HFFc6 (cell line): ENCODE measurements at places on chromosomes 12 and 14. TPM values are rescaled to one million over a fixed set of nuclear protein-coding genes. Genes with fewer than 3 reads are reported as not detected.

GRCh38 chr12:68828672-68829068 lies 20.7 kb downstream of the MDM2 start:
- H3K4me1 ChIP-seq: peaks cover 56% of the 10 kb centered on the region
- peaks cover 45% of the 10 kb centered on the region for H3K36me3 ChIP-seq
- no peak overlapping the region; the same call in 1 of the 2 replicates for H3K4me3 ChIP-seq
- H3K27me3 ChIP-seq: peaks cover 17% of the 10 kb centered on the region

DNA sequence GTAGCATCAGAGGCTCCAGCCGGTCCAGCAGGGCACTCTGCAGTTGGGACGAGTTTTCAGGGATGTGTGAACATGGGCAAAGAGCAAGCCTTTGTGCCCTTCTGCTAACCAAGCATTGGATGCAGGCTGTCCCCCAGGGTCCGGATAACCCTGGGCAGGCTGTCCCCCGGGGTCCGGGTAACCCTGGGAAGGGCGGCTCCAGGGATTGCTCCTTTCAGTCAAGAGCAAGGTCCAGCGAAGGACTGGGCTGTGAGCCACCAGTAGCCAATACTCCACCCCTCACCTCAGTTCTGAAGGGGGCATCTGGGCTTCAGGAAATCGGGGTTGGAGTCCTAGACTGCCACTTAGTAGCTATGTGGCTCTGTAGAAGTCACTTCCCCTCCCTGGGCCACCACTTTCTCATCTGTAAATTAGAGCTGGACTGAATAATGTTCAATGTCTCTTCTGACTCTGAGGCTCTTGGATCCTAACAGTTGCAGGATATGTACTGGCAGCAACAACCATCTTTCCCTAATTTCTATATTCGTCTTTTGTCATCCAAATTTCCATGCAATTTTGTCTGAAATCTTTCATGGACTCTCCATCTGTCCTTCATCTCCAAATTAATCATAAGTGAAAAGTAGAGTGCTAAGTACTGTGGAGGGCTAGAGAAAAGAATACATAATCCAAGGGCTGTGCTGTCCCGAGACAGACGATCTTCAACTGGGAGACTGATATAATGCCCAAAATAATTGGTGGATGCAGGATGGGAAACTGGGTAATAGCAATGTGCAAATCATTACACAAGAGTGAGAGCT lies 137.4 kb upstream of the NTF3 start:
- DNase-seq: no peak
- no peaks in the 10 kb centered on the region for H3K36me3 ChIP-seq
- H3K27me3 ChIP-seq: peaks cover 5% of the 10 kb centered on the region
- no peak overlapping the region for H3K27ac ChIP-seq
- H3K4me1 ChIP-seq: peaks cover 7% of the 10 kb centered on the region

- peaks cover 89% of the 10 kb centered on the region for H3K36me3 ChIP-seq
- no peaks in the 10 kb centered on the region; the same call in 1 of the 2 replicates for H3K27me3 ChIP-seq
- peaks cover 99% of the 10 kb centered on the region for H3K4me1 ChIP-seq
- DNase-seq: peak; percentile 95
- peak overlapping the region; percentile 82 for H3K4me3 ChIP-seq
- peak overlapping the region; percentile 92 for H3K27ac ChIP-seq
Measured at GRCh38 chr12:105226219-105226618, 9.8 kb downstream of the APPL2 start.

- peaks cover 5% of the 10 kb centered on the region; the same call in 1 of the 2 replicates for H3K36me3 ChIP-seq
- no peaks in the 10 kb centered on the region for H3K27me3 ChIP-seq
- H3K4me3 ChIP-seq: no peak overlapping the region
- H3K27ac ChIP-seq: no peak overlapping the region
Measured at GRCh38 chr14:21734457-21735074, 60.9 kb upstream of the OR4E1 start.

DNA sequence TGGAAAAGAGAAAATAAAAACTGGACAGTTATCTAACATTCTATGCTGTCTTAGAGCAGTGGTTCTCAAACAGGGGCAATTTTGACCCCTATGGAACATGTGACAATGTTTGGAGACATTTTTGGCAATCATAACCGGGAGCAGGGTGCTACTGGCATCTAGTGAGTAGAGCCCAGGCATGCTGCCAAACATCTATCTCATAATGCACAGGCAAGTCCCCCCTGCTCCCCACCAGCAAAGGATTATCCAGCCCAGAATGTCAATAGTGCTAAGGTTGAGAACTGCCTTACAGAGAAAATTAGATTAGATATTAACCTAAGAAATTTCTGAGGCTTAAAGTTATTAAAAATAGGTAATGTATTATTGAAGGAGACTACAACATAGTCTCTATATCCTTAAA lies 22.9 kb upstream of the CATSPERB start:
- no peaks in the 10 kb centered on the region for H3K36me3 ChIP-seq
- H3K4me1 ChIP-seq: no peaks in the 10 kb centered on the region
- no peak for DNase-seq
- H3K4me3 ChIP-seq: no peak overlapping the region

- no peak overlapping the region for H3K27ac ChIP-seq
- H3K4me3 ChIP-seq: no peak overlapping the region
- no peaks in the 10 kb centered on the region for H3K4me1 ChIP-seq
- peaks cover 11% of the 10 kb centered on the region; the same call in 1 of the 2 replicates for H3K27me3 ChIP-seq
Measured at GRCh38 chr14:65959563-65960024, 526.6 kb upstream of the CCDC196 start.

- H3K27me3 ChIP-seq: peaks cover 1% of the 10 kb centered on the region
- no peaks in the 10 kb centered on the region; the same call in 1 of the 2 replicates for H3K4me1 ChIP-seq
- no peak overlapping the region for H3K4me3 ChIP-seq
- no peaks in the 10 kb centered on the region for H3K36me3 ChIP-seq
- no peak for DNase-seq
Measured at GRCh38 chr12:109770104-109770860, 56.7 kb downstream of the FAM222A start.

DNA sequence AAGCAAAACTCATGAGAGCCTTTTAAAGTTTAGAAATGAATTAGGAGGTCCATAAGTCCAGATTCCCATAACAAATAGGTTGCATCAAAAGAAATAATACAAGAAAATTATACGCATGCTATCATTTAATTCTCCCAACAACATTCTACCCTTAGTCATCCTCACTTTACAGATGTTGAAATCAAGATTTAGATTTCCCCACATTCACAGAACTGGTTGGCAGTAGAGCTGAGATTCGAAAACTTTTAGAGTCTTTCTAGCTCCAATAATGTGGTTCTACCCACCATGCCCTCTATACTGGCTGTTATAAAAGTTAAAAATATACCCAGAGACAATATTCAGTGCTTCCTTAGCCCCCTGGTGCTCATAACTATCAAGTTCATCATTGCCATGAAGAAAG lies 56.6 kb upstream of the METAP2 start:
- H3K4me1 ChIP-seq: peaks cover 17% of the 10 kb centered on the region
- DNase-seq: no peak
- H3K36me3 ChIP-seq: no peaks in the 10 kb centered on the region
- no peak overlapping the region for H3K4me3 ChIP-seq
- H3K27ac ChIP-seq: no peak overlapping the region

GRCh38 chr12:42420395-42420794 lies 94.4 kb downstream of the PPHLN1 start:
- DNase-seq: no peak
- no peak overlapping the region for H3K27ac ChIP-seq
- H3K4me1 ChIP-seq: peaks cover 24% of the 10 kb centered on the region
- H3K27me3 ChIP-seq: no peaks in the 10 kb centered on the region; the same call in 1 of the 2 replicates

DNA sequence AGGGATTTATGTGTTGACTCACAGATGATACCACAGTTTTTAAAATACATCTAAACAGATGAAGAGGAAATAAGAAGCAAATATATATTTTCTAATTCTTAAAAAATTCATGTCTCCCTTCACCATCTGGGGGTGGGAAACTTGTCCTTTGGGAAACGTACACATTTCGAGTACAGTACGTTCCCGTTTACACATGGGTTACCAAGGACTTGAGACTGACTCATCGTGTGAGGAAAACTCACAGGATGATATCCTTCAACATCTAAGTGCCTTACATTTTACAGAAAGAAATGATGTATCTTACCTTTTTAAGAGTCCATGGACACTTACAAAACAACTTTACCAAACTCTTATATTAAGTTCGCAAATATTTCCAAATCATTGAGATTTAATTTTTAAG lies 16.0 kb upstream of the FBLN5 start:
- H3K36me3 ChIP-seq: peaks cover 3% of the 10 kb centered on the region; the same call in 1 of the 2 replicates
- no peak overlapping the region for H3K27ac ChIP-seq
- peaks cover 2% of the 10 kb centered on the region; the same call in 1 of the 2 replicates for H3K27me3 ChIP-seq
- H3K4me3 ChIP-seq: no peak overlapping the region
- no peak for DNase-seq

ZC2HC1C gene
- total RNA-seq: 0.51 to 1.3 TPM (median 0.62 TPM) in 3 replicates

RDH12 gene
- not detected in 2 replicates for total RNA-seq

C12orf54 gene
- total RNA-seq: not detected in 3 replicates

SYCP3 gene
- total RNA-seq: not detected in 2 replicates

NINJ2 gene
- total RNA-seq: not detected in 3 replicates

SLC41A2 gene
- 7.3 to 8.4 TPM (median 7.9 TPM) in 3 replicates for total RNA-seq

DPPA3 gene
- total RNA-seq: not detected in 2 replicates
